ENCODE measurements at places on chromosomes 5 and 9.
A peak's percentile ranks its signal among the peaks of the same experiment; 100 is the strongest.

DNA sequence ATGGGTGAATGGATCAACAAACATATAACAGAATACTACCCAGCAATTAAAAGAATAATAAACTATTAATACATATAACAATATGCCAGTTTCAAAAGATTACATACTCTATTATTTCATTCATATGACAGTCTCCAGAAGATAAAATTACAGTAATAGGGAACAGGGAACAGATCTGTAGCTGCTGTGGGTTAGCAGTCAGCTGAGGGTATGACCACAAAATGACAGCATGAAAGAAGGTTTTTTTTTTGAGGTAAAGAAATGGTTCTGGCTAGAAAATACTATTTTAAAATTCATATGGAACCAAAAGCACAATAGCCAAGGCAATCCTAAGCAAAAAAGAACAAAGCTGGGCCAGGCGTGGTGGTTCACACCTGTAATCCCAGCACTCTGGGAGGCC, 73.0 kb upstream of the NR5A1 start:
- no peak overlapping the region for H3K4me3 ChIP-seq
- H3K27me3 ChIP-seq = no peaks in the 10 kb centered on the region
- no peaks in the 10 kb centered on the region for H3K4me1 ChIP-seq
- no peaks in the 10 kb centered on the region for H3K36me3 ChIP-seq
- no peak for DNase-seq

GRCh38 chr5:179822444-179822990, 1.8 kb downstream of the SQSTM1 start:
- no peaks in the 10 kb centered on the region for H3K27me3 ChIP-seq
- peak overlapping the region; percentile 89 for H3K27ac ChIP-seq
- H3K4me3 ChIP-seq = peak overlapping the region; percentile 97
- peaks cover 17% of the 10 kb centered on the region for H3K36me3 ChIP-seq

- DNase-seq = peak; percentile 16
- H3K36me3 ChIP-seq = peaks cover 3% of the 10 kb centered on the region
- H3K27me3 ChIP-seq = no peaks in the 10 kb centered on the region
- H3K4me3 ChIP-seq = no peak overlapping the region
- H3K4me1 ChIP-seq = peaks cover 8% of the 10 kb centered on the region
These were observed 9.5 kb downstream of the SPDL1 start for GRCh38 chr5:169592937-169593650.

DNA sequence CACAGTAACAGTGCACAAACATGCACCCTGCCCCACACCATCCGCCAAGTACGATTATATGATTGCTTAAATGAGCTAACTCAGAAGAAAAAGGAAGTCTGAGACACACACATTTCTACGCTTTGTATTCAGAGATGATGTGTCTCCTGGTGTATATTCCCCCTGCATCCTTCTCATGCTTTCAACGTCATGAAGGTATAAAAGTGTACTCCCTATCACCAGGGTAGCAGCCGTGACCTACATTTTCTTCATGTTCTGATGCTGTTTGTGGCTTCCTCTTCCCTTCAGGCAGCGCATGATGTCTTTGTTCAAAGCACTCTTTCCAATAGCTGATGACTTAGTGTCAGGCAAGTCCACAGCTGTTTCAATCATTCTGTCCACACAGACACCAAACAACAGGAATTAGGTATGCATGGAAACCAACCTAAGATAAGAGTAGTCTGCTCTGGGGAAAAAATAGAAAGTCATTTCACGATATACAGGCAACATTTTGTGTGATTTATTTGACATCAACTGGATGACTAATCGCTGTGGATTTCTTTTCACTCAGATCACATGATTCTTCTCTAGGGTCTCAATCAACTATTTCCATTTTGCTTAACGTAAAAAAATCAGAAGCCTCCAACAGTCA, 269.4 kb upstream of the PTGER4 start:
- H3K27ac ChIP-seq = no peak overlapping the region
- DNase-seq = no peak
- no peaks in the 10 kb centered on the region for H3K36me3 ChIP-seq
- no peaks in the 10 kb centered on the region for H3K4me1 ChIP-seq
- H3K4me3 ChIP-seq = no peak overlapping the region

GRCh38 chr5:10934783-10935355, 173.8 kb upstream of the DAP start:
- no peak overlapping the region for H3K4me3 ChIP-seq
- no peak for DNase-seq
- no peaks in the 10 kb centered on the region for H3K4me1 ChIP-seq
- no peaks in the 10 kb centered on the region for H3K36me3 ChIP-seq

DNA sequence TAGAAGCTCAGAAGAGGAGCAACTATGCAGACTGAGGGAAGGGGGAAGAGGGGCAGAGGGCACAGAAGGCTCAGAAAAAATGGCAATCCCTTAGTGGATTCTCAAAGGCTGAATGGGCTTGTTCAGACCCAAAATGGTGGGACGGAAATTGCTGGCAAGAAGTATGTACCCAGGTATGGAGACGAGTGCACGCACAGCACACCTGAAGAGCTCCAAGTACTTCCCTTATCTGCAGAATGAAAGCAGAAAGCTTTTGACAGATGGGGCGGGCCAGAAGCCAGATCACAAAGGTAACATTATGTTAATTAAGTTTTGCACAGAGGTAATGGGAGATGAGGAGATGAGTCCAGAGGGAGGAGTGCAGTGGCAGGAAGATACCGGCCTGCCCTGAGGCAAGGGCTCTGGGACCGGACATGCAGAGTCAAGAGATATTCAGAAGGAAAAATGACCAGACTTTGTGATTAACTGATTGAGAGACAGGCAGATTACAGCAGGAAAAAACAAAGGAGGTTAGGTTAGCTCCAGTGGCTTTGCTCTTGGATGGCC, 138.1 kb upstream of the PIK3R1 start:
- 0 out of 2 replicates have a peak, but pooled peaks cover 6% of the 10 kb centered on the region for H3K4me1 ChIP-seq
- H3K27ac ChIP-seq = no peak overlapping the region
- H3K4me3 ChIP-seq = no peak overlapping the region
- DNase-seq = no peak

DNA sequence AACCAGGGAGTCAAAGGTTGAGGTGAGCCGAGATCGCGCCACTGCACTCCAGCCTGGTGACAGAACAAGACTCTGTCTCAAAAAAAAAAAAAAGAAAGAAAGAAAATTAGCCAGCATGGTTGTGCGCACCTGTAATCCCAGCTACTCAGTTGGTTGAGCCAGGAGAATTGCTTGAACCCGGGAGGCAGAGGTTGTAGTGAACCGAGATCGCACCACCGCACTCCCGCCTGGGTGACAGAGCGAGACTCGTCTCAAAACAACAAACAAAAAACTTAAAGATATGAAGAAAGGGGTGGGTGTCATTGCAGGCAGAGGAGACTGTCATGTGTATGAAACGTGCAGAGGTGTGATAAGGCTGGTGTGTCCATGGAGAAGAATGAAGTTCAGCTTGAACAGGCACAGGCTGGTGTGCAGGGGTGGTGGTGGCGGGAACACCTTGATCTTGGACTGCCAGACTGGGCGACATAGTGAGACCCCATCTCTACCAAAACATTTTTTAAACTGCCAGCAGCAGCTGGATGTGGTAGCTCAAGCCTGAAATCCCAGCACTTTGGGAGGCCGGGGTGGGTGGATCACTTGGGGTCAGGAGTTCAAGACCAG, 69.6 kb downstream of the UGCG start:
- no peak overlapping the region for H3K4me3 ChIP-seq
- no peaks in the 10 kb centered on the region for H3K36me3 ChIP-seq
- no peak for DNase-seq

GRCh38 chr5:149550594-149551226, 529 bp downstream of the CSNK1A1 start:
- H3K27ac ChIP-seq = peak overlapping the region; percentile 99
- peak; percentile 34 for DNase-seq
- no peaks in the 10 kb centered on the region for H3K36me3 ChIP-seq
- H3K4me3 ChIP-seq = peak overlapping the region; percentile 76

DNA sequence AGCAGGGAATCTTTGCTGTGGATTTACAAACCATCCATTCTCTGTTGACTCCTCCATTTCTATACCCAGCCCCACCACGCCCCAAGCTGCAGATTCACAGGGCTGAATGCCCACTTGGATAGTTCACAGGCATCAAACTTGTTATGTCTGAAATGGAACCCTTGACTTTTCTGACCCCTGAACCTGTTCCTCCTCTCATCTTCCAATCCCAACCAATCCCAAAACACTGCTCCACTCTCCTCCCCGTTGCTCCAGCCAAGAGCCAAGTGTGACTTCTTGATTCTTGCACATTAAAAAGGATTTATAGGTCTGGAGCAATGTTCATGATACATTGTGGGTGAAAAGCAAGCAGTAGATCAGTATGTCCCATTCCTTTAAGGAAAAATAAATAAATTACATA, 145.6 kb downstream of the DAB2IP start:
- no peaks in the 10 kb centered on the region for H3K4me1 ChIP-seq
- H3K27me3 ChIP-seq = no peaks in the 10 kb centered on the region
- no peaks in the 10 kb centered on the region for H3K36me3 ChIP-seq
- no peak overlapping the region for H3K4me3 ChIP-seq
- no peak overlapping the region for H3K27ac ChIP-seq
- no peak for DNase-seq

DNA sequence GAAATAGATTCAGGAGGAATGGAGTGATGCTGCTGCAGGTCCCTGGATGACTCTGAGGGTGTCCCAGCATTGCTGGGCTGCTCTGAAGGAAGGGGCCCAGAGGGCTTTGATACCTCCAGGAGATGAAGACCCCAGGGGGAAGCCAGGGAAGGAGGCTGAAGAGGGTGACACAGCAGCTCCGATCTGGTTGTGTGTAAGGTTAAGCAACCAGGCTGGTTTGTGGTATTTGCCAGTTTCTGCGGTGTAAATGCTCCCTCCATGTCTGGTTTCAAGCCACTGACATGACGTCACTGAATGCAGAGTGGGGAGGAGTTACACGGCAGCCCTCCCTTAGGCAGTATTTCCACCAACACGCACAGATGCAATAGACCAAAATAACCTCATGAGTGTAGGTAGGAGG, 40.0 kb upstream of the ORM1 start:
- peaks cover 5% of the 10 kb centered on the region for H3K4me1 ChIP-seq
- H3K36me3 ChIP-seq = no peaks in the 10 kb centered on the region
- DNase-seq = no peak
- no peak overlapping the region for H3K27ac ChIP-seq
- no peaks in the 10 kb centered on the region for H3K27me3 ChIP-seq

- no peak overlapping the region for H3K27ac ChIP-seq
- H3K4me1 ChIP-seq = no peaks in the 10 kb centered on the region
- H3K27me3 ChIP-seq = no peaks in the 10 kb centered on the region
- no peak for DNase-seq
These were observed 35.6 kb downstream of the ERAP1 start for GRCh38 chr5:96772111-96772510.

DNA sequence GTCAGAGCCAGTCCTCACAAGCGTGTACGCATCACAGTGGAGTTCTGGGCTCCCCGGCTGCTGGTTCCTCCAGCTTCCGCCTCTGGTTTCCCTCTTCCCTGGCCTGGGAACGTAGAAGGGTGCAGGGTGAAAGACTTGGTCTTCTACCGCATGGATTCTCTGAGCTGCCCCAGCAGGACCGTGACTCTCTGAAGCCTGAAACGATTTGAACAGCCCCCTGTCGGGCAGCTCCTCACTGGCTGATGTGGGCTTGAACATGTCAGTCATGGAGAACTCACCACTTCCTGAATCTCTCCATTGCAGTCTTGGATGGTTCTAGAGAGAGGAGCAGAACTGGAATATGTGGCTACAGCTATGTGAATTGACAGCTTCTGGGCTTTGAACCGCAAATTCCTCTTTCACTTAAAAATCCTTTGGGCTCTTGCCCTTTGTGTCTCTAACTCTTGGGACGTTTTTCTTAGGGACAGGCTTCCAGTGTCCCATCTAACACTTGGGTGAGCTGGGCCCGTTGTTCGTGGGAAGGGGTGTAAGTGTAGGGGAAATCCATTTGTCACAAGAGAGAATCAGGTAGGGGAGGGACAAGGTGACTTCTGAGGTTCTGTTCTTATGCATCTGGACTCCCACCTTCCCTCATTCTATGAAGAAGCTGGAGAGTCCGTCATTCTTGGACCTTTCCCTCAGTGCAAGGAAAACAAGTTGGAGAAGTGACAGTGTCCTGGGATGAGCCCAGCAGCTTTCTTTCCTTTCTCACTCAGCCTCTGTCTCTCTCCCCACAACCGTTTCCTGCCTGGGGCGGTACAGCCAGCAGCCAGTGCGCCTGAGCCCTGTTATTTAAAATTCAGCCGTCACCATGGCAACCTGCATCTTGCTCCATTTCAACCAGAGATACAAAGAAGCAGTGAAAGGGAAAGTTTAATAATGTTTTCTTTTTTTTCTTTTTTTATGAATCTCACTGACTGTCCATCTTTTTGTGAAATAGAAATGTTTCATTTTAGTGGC, 84.7 kb downstream of the PTTG1 start:
- H3K36me3 ChIP-seq = no peaks in the 10 kb centered on the region
- no peak for DNase-seq
- no peaks in the 10 kb centered on the region for H3K27me3 ChIP-seq
- no peaks in the 10 kb centered on the region for H3K4me1 ChIP-seq
- H3K4me3 ChIP-seq = no peak overlapping the region

- DNase-seq = no peak
- H3K36me3 ChIP-seq = no peaks in the 10 kb centered on the region
- H3K27ac ChIP-seq = no peak overlapping the region
These were observed 166.4 kb downstream of the TLE1 start for GRCh38 chr9:81522716-81523551.

DNA sequence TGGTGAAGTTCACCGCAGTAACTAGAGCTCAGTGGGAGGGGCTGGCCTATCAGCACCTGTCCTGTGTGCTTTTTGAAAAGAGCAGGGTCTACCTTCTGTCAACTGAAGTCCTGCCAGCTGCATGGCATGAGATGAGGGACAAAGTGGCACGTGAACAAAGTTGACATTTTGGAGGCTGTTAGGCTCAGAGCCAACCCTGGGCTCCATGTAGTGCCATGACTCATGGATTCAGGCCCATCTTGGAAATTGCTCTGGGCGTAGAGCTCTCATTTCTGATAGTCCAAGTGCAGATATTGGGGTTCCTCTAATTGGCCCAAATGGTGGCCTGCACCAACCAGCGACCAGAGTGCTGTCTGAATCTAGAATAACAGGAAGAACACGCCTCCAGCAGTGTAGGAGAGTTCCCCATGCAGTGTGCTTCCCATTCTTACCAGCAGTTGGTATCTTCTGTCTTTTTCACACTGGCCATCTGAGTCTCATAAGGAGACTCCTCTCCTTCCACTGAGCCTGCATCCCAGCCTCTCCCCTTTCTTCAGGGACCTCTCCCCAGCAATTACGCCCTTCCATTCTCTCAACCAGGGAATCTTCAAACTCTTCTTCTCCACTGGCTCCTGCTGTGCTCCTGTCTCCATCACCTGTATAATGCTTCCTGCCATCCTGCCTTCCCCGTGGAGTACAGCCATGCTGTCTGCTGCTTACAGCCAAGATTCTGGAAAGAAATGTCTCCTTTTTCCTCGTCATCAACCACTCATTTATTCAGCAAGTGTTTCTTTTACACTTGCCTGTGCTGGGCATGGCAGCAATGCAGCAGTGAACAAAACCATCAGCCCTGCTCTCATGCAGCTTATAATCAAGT, 30.4 kb downstream of the IRF1 start:
- peaks cover 24% of the 10 kb centered on the region for H3K4me1 ChIP-seq
- DNase-seq = no peak
- H3K4me3 ChIP-seq = no peak overlapping the region
- H3K27me3 ChIP-seq = no peaks in the 10 kb centered on the region

GRCh38 chr5:80591352-80591751, 21.3 kb upstream of the ANKRD34B start:
- H3K4me1 ChIP-seq = no peaks in the 10 kb centered on the region
- H3K4me3 ChIP-seq = no peak overlapping the region
- H3K36me3 ChIP-seq = no peaks in the 10 kb centered on the region
- no peak overlapping the region for H3K27ac ChIP-seq
- no peak for DNase-seq

Data from Caco-2 (cell line).